Neural crest cell (in vitro differentiated cells): ENCODE measurements at places on chromosomes 11 and 22. TPM values are rescaled to one million over a fixed set of nuclear protein-coding genes. Genes with fewer than 3 reads are reported as not detected.

The MMP12 gene
- not detected in 2 replicates for total RNA-seq

The HBG1 gene
- total RNA-seq, result not detected in 2 replicates

The MYRF gene
- 3.5 and 3.9 TPM in 2 replicates for total RNA-seq

The TRPT1 gene
- 40.2 and 43.2 TPM in 2 replicates for total RNA-seq

The PTPRCAP gene
- 0.84 and 1.6 TPM in 2 replicates for total RNA-seq

The MS4A6A gene
- total RNA-seq, result not detected in 2 replicates

The GRM5 gene
- total RNA-seq, result 0.45 and 0.49 TPM in 2 replicates

The CCDC87 gene
- 0.93 and 1.1 TPM in 2 replicates for total RNA-seq

The LARGE2 gene
- total RNA-seq, result 0.48 TPM in 1 of 2 replicates, not detected in the other

The SNRPD3 gene
- total RNA-seq, result 151 and 159 TPM in 2 replicates

The SLC7A4 gene
- total RNA-seq, result 0.26 and 0.43 TPM in 2 replicates

The MLC1 gene
- total RNA-seq, result 2.0 and 3.3 TPM in 2 replicates

DNA sequence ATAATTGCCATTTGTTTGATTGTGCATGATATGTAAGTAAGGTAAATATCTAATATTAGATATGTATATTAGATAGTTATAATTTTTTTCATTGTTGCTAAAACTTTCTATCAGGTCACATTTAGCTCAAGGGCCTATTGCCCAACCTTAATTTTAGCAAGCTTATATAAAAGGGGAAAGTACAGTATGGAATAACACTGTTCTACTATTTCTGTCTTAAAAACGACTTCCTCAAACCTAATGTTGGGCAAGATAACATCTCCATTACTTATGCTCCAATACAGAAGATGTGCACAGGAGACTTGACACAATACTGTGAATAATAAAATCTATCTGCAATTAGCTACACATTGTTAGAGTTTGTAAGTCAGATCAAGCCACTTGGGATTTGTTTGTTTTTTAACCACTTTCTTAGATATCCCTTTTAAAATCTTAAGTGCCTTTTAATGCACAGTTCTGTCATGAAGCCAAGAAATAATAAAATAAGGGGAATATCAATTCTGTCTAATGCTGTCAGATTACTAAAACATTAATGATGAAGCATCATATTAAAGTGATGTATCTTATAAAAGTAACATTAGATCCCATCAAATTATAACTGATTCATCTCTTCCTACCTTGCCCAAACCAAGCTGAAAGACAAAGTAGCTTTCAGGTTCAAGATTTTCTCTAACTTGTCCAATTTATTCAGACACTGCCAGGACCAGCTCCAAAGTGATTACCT lies 98.1 kb downstream of the SIK3 start:
- no peak overlapping the region for H3K4me3 ChIP-seq
- H3K36me3 ChIP-seq, result no peaks in the 10 kb centered on the region
- DNase-seq, result no peak
- H3K27me3 ChIP-seq, result peaks cover 2% of the 10 kb centered on the region
- H3K27ac ChIP-seq, result no peak overlapping the region
- peaks cover 22% of the 10 kb centered on the region for H3K4me1 ChIP-seq

DNA sequence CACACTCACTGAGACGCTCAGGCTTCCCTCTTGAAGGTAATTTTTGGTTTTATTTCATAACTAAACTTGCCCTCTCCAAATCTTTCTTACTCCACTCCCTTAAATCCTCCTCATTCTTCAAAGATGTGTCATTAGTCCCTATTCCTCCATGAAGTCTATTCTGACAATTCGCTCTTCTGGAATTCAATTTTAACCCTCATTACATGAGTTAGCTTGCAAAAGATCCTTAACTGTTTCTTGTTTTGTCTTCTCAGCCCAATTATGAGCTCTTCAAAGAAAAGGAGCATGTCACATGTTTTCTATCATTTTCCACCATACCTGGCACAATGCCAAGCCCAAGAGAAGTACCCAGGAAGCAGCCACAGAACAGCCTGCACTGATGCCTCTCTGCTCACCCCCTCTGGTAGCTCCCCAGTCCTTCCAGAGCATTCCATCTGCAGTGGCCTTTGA lies 13.0 kb downstream of the GALNT18 start:
- no peak for DNase-seq
- H3K36me3 ChIP-seq, result no peaks in the 10 kb centered on the region
- H3K27ac ChIP-seq, result no peak overlapping the region
- H3K4me3 ChIP-seq, result no peak overlapping the region

GRCh38 chr11:35605706-35606105 lies 12.6 kb upstream of the FJX1 start:
- DNase-seq, result no peak
- no peak overlapping the region for H3K27ac ChIP-seq
- peaks cover 8% of the 10 kb centered on the region for H3K4me1 ChIP-seq
- H3K36me3 ChIP-seq, result no peaks in the 10 kb centered on the region

GRCh38 chr11:122089111-122089510 lies 26.9 kb downstream of the BLID start:
- no peak overlapping the region for H3K4me3 ChIP-seq
- peaks cover 14% of the 10 kb centered on the region for H3K36me3 ChIP-seq
- no peak overlapping the region for H3K27ac ChIP-seq
- no peaks in the 10 kb centered on the region for H3K4me1 ChIP-seq
- no peak for DNase-seq

GRCh38 chr22:44278243-44279068 lies 34.3 kb downstream of the SHISAL1 start:
- H3K4me3 ChIP-seq, result no peak overlapping the region
- H3K27ac ChIP-seq, result no peak overlapping the region
- peaks cover 44% of the 10 kb centered on the region for H3K4me1 ChIP-seq
- no peaks in the 10 kb centered on the region for H3K36me3 ChIP-seq
- peaks cover 3% of the 10 kb centered on the region for H3K27me3 ChIP-seq

DNA sequence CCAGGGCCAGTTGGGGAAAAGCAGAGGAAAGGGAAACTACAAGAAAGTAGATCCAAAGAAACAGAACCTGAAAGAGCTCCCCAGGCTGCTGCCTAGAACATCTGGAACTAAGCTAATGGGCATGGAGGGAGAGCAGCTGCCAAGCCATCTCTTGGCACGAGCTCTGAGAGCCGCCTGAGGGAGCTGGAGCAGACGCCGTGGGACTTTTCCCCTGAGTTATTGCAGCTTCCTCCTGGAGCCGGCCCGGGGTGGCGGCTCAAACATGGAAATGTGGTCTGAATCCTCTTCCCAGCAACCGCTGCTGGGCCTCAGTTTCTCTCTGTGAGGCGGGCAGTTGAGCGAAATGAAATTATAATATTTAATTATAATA lies 41.8 kb downstream of the LIF start:
- DNase-seq, result no peak
- peaks cover 32% of the 10 kb centered on the region for H3K4me1 ChIP-seq
- H3K27ac ChIP-seq, result no peak overlapping the region
- no peaks in the 10 kb centered on the region for H3K36me3 ChIP-seq

- peaks cover 2% of the 10 kb centered on the region for H3K36me3 ChIP-seq
- no peaks in the 10 kb centered on the region for H3K4me1 ChIP-seq
Measured at GRCh38 chr11:123469586-123469985, 39.5 kb downstream of the GRAMD1B start.

DNA sequence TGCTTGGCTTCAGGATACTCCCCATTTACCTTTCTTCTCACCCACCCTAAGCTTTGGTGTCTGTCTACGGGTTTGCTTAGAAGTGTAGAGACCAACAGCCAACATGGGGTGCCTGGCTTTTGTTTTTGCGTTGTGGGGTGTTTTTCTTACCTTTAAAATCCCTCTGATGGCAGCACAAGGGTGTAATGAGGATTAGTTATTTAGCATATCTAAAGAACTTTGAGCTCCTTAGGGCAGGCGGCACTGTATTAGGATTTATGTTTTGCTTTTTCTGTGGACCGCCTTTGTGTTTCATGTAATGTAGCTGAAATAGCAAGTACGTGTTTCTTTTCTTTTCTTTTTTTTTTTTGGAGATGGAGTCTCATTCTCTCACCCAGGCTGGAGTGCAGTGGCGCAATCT lies 8.9 kb downstream of the AP2A2 start:
- H3K27me3 ChIP-seq, result no peaks in the 10 kb centered on the region
- no peak for DNase-seq
- no peak overlapping the region for H3K27ac ChIP-seq
- H3K36me3 ChIP-seq, result no peaks in the 10 kb centered on the region

DNA sequence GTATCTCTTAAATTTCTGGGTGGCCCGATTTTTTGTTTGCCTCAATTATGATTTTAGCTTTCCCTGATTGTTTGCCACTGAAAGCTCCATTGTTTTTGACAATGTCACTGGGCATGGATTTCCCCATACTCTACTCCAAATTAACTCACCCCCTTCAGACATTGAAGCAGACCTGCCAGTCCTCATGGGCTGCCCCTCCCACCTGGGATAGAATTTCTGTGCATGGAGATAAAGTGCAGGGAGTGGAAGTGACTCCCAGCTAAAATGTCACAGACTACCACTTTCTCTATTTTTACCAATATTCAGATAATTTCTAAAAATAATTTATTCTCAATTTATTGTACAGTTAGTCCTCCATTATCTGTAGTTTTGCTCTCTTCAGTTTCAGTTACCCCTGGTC lies 79.1 kb upstream of the CLPB start:
- peaks cover 9% of the 10 kb centered on the region for H3K36me3 ChIP-seq
- no peak overlapping the region for H3K4me3 ChIP-seq
- no peaks in the 10 kb centered on the region for H3K27me3 ChIP-seq
- H3K4me1 ChIP-seq, result no peaks in the 10 kb centered on the region
- DNase-seq, result no peak
